Stimulated activated CD8-positive, alpha-beta memory T cell treated with anti-CD3 and anti-CD28 coated beads, Interleukin-4, amount 100 ng/mL, for 48 hours (primary cell): ENCODE measurements at places on chromosomes 6 and 20.

DNA sequence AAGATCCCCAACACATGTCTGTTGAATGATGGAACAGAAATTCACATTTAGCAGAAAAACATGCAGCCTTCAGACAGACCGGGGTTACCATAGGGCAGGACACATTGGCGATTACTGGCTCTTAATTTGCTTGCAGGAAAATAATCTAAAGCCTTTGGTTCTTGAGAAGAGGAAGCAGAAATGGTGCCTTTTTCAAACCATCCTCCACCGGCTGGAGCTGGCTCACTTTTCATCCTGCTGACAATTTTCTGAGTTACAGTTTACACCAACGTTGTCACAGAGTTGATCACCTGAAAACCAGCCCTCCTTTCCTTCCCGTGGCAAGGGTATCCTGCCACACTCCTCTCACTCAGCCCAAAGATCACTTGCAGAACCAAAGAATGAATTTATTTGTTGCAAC, 32.6 kb downstream of the SF3B5 start:
- DNase-seq: no peak

DNA sequence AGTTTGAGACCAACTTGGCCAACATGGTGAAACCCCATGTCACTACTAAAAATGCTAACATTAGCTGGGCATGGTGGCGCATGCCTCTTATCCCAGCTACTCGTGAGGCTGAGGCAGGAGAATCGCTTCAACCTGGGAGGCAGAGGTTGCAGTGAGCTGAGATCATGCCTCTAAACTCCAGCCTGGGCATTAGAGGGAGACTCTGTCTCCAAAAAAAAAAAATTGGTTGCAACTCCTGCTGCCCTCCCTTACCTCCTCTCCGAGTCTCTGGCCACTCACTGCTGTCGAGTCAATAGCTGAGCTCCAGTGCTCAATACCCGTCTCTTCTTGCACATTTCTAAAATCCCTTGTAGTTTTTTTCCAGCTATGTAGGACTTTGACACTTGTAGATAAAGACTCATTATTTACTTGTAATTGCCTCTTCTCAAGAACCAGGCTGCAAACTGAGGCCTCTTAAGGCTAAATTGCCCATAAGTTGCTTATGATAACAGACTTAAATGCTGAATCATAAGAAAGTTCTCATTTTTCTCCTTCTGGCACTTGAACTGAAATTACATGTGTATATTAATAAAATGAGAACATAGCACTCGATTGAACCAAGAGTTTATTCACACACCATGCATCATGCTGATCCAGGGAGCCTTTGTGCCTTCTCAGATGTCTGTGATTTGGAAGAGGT, 13.8 kb downstream of the HECA start:
- no peak for DNase-seq

DNA sequence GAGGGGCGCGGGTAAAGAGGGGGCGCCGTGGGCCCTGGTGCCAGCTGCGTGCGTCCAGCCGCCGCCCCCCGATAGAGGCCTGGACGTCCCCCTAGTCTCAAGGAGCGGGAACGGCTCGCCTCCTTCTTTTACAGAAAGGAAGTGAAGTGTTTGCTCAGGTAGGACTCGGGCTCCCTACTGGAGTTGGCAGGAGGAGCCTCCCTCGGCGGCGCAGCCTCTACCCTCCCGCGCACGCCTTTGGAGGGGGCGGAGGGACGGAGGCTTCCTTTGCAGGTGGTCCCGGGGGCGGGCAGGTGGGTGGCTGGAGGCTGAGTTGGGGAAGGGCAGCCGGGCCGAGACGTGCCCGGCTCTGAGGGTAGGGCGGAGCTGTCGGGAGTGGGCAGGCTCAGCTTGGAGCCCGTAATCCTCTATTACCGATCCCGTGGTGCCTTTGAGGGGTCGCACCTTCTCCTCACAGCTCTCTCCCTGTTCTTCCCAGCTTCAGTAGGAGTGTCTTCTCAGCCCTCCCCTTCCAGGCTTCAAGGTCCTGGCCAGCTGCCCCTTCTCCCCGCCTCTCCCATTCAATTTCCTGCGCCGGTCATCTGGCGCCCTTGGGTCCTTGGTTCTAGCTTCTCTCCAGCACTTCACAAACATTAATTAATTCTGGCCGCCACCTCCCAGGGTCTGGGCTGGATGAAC, 728 bp downstream of the ITPR3 start:
- DNase-seq: peak; percentile 64

- no peak for DNase-seq
These were observed 20.6 kb upstream of the FAM209A start for GRCh38 chr20:56503916-56504315.

- DNase-seq: no peak
These were observed 112.2 kb downstream of the SULF2 start for GRCh38 chr20:47672886-47673670.

DNA sequence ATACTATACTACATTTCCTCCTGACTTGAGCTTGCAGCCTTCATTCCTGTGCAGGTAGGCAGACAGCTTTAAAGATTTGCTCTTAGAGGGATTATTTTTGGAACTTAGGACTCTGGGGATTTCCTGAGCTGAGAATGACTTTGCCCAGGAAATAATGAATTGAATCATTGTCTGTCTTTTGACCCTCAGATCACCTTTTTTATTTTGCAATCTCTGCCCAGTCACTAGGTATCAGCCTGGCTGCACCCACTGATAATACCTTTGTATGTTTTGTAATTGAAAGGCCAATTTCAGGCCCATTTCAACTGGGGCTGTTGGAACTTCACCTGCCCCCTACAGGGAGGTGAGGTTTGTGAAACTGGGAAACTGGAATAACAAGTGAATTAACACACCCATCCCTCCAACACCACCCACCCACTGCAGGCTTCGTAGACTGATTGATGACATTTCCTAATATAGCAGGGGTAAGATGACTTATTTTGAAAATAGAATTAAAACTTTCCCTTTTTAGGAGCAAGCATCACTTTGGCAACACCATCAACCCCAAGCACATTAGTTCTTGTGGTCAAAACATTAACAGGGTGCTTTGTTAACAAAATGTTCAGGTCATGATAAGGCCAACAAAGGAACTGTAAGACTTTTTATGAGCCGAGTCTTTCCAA, 157.1 kb upstream of the CENPW start:
- no peak for DNase-seq

- DNase-seq: no peak
These were observed 381.8 kb downstream of the CDKAL1 start for GRCh38 chr6:20916086-20916485.

DNA sequence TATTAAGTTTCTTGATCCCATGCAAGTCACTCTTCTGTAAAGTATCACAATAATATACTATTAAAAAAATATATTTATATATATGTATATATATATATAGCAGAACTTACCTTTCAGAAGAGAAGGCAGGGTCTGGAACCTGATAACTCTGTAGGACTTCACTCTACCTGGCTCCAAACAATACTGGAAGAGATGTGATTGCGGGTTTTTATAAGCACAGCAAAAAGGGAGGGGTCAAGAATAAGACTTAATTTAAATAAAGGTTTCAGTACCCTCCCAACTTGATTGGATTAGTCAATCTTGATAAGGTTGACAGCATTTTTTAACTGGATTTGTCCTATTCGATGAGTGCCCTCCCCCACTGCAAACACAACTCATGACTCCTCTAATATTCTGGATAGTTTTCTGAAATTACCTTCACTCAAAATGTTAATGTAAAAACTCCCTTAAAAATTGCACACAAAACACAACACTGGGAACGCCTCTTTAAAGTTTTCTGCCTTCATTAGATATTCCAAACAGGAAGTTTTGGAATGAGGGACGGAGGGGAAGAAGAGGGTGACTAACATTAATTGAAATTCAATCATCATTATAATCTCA, 4.0 kb upstream of the ZNF217 start:
- DNase-seq: no peak

DNA sequence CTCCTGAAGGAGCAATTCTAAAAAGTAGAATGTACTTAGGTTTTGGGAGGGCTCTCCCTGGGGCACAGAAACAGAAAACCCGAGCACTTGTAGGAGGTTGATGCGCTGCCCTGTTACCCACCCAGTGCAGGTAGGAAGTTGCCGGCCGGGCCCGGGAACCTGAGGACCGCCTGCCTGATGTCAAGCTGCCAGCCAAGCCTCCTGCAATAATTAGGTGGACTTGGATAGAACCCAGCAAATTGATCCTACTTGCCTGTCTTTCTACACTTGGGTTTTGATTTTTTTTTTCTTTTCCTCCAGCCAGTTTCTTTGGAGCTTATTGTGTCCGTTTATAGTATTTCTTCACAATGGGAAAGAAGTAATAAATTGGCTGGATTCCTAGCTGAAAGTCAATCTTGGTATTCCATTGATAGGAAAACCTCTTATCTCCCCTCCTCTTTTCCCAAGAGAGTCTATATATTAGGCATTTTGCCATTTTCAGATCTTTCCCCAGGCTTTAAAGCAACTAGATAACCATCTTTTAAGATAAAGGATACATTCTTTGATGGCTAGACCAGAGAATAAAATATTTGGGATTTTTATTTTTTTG, 78.3 kb upstream of the FYN start:
- no peak for DNase-seq

DNA sequence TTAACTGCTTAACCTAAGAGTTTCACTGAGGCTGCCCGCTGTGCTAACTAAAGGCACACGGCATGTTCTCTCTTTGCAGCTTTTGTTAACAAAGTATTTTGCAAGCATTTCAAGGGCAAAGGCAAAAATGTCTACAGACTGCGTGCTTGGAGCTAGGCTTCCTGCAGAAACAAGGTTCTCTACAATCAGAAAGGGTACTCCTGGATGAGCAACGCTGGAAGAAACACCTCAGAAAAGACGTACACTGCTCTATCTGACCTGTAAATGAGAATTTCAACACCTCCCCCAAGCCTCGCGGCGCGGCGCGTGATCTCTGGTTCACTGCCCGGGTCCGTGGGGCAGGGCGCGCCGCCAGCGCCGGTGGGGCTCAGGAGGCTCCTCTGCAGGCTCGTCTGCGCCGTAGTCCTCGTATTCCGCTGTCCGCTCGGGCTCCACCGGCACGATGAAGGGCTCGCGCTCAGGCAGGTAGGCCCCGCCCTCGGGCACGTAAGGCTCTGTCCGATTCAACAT, 120.9 kb downstream of the COL12A1 start:
- DNase-seq: no peak

- peak; percentile 85 for DNase-seq
These were observed 36.4 kb downstream of the HFE start for GRCh38 chr6:26123675-26123946.
